GOT3 (cell line): ENCODE measurements at places on chromosomes 6 and 20.

GRCh38 chr6:25035174-25035511, 99.4 kb upstream of the RIPOR2 start:
- no peak for DNase-seq

DNA sequence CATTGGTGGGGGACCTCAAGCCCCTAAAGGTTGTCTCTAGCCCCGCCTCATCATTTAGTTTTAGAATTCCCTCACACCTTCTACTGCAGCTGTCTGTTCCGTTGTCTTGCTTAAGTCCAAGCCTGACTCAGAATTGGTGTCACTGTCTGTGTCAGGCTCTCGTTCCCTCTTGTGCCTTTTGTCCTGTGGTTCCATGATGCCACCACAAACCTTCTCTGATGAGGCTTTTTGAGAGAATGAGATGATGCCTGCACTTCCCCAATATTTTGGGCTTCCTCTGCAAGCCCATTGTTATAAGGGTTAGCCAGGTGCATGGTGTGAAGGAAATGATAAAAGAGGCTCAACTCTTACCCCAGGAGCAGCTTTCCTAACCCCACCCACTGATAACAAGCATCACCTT, 8.1 kb upstream of the AKIRIN2 start:
- no peak for DNase-seq

DNA sequence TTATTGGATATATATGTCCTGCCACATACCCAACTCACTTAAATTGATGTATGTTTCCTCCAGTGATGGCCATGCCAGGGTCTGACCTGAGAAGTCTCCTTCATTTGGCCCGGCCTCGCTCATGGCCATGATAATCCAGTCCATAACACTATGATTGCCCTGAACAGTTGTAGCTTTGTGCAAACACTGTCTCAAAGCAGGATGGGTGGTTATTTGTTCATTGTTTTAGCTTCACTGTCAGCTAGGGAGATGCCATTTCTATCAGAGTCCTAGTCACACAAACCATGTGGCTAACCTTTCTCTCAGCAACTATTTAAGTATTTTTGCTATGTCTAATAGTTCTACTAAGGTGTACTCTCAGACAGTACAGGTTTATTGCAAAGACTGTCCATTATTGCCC, 47.6 kb upstream of the ZNF337 start:
- DNase-seq = no peak

- no peak for DNase-seq
Measured at GRCh38 chr6:56863366-56863765, 91.5 kb upstream of the BEND6 start.

DNA sequence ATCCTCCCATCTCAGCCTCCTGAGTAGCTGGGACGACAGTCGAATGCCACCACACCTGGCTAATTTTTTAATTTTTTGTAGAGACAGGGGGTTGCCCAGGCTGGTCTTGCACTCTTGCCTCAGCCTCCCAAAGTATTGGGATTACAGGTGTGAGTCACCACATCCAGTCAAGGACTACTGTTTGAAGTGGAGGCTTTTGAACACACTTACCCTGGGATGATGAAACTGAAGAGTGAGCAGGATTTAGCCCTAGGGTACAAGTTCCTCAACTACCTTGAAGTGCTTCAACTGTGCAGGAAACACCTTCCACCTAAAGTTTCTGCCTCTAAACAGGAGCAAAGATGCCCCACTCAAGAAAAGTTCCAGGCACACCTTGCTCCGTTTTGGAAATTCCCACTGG, 15.7 kb upstream of the PARD6B start:
- DNase-seq = no peak

- no peak for DNase-seq
Measured at GRCh38 chr20:46767127-46767761, 57.8 kb downstream of the SLC2A10 start.

DNA sequence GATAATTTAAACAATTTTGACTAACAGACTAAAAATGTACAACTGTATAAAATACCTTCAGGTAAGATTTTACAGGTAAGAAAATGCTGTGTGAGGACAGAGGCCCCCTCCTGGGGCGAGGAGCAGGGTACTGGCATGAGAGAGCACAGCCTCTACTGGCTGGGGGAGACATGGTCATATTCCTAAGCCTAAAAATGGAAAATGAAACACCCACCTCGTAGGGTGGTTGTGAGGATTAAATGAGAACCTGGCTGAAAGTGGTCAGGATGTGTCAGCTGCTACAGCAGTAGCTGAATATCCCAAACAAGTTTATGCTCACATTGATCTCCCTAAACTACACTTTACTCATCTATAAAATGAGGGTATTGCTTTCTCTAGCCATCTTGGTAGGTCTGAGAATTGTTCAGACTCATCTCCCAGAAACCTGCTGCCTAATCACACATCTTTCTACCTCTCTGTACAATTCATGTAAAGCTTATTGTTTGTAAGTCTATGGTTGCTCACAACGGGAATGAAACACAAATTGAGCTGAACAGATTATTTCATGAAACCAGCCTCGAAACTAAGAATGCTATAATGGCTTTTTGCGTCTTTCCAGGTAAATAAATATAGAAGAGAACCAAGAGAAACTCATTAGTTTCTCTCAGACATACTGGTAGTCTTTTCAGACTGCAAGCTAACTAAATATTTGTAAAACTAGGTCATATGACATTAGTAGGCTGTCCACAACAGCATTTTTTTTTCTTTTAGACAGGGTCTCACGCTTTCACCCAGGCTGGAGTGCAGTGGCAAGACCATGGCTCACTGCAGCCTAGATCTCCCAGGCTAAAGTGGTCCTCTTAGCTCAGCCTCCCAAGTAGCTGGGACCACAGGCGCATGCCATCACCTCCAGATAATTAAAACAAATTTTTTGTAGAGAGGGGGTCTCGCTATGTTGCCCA, 69.6 kb downstream of the POPDC3 start:
- no peak for DNase-seq
